ENCODE measurements at places on chromosomes 16 and 17.

DNA sequence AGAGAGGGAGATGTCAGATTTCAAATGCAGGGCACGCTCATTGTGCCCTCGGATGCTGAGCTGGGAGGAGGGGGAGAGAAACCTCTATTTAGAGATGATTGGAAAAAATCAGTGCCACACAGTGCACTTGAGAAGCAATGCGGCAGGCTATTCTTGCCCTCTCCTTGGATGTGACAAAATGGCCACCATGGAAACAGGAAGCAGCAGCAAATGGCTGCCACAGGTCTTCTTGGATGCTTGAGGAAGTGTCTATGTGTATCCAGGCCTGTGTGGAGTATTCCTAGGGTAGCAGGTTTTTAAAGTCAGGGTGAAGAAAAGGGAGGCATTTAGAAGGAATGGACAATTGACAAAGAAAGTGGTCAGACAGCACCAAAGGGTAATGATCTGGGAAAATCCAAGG lies 340.1 kb upstream of the ZFHX3 start:
- DNase-seq, result no peak

DNA sequence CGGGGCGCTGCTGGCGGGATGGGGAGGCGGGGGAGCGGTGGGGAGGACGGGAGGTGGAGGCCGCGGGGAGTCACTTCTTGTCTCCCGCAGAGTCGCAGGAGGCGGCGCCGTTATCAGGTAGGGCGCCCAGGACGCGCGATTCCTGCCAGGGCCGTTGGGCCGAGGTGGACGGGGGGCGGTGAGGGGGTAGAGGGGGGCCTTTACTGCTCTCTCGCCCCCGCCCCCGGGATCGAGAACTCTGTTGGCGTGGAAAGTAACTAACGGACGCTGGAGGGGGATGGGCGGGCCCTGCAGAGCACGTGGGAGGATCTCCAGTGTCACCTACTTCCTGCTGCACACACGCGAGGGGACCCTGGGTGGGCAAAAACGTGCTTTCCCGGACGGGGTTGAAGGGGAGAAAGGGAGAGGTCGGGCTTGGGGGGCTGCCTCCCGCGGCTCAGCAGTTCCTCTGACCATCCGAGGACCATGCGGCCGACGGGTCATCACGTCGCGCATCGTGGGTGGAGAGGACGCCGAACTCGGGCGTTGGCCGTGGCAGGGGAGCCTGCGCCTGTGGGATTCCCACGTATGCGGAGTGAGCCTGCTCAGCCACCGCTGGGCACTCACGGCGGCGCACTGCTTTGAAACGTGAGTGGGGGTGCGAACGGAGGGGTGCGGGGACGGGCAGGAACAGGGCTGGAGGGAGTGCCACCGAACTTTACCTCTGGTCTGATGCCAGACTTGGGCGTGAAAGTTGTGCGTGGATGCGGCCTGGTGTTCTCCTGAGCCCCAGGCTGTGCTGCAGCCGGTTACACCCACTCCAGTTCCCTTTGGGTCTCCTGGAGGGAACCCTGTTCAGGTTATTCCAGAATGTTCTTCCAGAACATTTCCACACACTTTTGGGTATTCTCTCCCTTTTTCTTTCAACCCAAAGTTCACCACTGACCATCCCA lies 569 bp downstream of the PRSS21 start:
- DNase-seq, result peak; percentile 64

DNA sequence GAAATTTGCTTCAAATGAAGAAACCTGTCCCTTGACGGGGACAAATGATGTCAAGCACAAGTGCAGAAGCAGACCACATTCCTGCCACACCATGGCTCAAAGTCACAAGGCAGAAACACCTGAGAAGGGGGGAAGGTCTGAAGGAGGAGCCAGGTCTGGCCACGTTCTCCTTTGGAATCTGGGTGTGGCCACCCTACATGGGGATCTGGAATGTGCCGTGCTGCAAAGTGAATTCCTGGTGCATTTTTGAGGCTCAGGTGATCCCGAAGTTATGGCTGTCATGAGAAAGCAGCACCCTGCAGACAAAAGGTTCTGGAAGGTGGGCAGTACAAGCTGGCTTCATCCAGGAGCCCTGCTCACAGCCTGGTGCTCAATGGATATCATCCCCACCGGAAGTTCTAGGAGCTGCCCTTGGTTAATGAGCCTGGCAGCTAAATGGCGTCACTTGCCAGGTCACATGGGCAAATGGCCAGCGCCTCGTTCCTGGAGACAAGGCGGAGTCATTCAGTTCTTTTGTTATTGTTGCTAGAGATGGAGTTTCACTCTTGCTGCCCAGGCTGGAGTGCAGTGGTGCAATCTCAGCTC lies 20.1 kb upstream of the ADCY9 start:
- no peak for DNase-seq

DNA sequence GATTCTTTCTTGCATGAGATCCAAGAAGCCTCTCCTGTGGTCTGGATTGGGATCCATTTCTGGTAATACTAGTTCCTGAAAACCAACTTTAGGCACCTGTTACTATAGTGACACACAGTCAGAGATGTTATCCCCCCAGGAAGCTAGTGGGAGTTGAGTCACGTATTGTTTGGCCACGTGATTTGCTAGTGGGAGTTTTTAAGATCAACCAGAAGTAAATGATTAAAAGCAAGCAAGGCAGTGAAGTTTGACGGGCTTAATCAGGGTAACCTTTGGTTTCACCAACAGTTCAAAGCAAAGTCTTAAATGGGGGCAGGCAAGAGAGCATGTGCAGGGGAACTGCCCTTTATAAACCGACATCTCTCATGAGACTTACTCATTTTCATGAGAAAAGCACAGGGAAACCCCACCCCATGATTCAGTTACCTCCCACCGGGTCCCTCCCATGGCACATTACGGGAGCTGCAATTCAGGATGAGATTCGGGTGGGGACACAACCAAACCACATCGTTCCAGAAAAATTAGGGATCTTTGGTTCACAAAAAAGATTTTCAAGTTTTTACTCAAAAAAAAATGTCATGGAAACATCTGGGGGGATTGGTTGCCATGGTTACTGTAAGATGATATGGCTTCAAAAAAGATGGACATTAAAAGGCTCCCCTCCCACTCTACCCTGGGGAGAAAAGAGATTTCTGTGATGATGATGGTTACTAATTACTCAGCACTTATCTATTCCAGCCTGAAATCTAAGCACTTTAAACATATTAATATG lies 483.1 kb upstream of the ERCC4 start:
- no peak for DNase-seq

DNA sequence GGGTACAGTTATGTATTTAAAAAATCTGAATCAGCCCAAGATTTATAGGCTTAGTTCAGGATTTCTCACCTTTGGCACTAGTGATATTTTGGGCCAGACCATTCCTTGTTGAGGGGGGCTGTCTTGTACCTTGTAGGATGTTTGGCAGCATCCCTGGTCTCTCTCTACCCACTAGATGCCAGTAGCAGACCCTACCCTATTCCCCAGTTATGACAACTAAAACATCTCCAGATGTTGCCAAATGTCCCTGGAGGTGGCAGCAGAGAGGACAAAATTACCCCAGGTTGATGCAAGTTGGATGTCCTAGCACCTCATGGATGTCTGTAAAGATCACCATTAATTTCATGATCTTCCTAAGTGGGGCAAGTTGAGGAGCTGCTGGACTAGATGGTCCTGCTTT lies 45.8 kb downstream of the SYT17 start:
- DNase-seq, result no peak

- DNase-seq, result no peak
These were observed 7.0 kb downstream of the MT2A start for GRCh38 chr16:56615353-56615752.

GRCh38 chr16:87974178-87974577 lies 22.9 kb downstream of the BANP start:
- DNase-seq, result no peak

- DNase-seq, result no peak
These were observed 253.6 kb upstream of the XYLT1 start for GRCh38 chr16:17724242-17724898.

DNA sequence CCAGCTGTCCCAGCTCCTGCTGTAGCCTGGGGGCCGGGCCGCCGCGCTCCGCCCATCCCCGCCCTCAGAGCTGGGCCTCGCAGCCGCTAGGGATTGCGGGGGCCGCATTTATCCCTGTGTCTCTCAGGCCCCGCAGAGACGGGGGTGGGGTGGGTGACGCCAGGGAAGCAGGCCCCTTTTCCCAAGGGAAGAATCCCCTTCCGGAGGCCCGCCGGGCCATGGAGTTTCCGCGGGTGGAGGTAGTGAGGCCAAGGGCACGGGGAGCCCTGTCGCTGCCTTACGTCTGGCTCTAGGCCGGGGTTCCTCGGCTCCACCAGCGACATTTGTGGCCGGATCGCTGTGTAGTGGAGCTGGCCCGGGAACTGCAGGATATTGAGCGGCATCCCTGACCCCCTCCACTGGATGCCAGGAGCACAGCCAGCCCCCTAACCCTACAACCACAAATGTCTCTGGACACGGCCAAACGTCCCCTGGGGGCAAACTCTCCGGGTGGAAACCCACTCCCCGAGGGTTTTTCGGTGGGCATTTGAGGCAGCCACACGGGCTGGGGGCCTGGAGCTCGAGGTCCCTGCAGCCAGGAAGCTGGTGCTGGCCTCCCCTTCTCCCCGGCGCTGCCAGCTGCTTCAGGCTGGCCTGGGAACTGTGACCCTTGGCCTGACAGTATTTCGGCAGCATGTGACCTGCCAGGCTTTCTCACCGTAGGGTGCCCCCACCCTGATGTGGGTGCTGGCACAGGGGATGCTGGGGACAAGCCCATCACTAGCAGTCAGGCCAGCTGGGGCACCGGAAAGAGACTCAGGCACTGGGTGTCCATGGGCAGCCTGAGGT lies 12.0 kb upstream of the CD300A start:
- DNase-seq, result no peak

DNA sequence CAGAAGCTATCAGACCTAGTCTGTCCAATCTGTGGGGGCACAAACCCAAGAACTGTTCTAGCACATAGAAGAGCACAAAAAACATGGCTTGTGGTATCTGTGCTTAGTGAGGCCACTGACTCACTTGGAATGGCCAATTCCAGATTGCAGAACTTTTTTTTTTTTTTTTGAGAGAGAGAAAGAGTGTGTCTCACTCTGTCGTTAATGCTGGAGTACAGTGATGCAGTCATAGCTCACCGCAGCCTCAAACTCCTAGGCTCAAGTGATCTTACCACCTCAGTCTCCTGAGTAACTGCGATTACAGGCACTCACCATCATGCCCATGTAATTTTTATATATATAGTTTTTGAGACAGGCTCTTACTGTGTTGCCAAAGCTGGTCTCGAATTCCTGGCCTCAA lies 77.2 kb upstream of the CLEC3A start:
- no peak for DNase-seq

- DNase-seq, result no peak
These were observed 14.6 kb upstream of the ENPP7 start for GRCh38 chr17:79715943-79716797.

- DNase-seq, result peak; percentile 100
These were observed at the start of gene PRR14 for GRCh38 chr16:30650369-30651123. Gene PRR14 (plus strand): TSS chr16:30650960. CDS start chr16:30651646, 686 bp downstream.

DNA sequence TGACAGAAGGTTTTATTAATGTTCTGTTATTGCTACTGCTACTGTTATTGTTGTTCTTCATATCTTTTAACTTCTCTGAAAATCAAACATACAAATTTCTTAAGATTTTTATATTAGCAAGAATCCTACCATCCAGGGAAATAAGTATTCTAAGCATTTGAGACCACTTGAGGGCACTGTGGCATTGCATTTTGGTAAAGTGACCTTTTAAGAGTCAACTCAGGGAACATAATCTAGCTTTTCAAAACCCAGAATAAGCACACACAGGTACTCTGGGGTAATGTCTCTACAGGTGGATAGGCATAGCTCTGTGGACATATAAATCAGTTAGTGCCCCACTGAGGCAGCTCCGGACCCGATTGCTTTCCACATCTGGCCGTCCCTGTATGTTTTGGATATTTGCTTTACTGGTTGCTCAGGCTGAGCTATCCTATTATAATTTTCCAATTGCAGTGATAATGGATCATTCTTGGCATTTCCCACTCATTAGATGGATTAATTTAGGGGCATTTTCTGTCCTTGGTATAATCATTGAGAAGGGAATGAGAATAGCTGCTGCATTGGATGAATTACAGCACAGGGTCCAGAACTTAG lies 1425.1 kb upstream of the CDH8 start:
- no peak for DNase-seq

GRCh38 chr16:3086596-3087242 lies 12.4 kb downstream of the ZSCAN10 start:
- DNase-seq, result no peak

- DNase-seq, result no peak
These were observed 32.7 kb downstream of the ITGB3 start for GRCh38 chr17:47286198-47286914.

DNA sequence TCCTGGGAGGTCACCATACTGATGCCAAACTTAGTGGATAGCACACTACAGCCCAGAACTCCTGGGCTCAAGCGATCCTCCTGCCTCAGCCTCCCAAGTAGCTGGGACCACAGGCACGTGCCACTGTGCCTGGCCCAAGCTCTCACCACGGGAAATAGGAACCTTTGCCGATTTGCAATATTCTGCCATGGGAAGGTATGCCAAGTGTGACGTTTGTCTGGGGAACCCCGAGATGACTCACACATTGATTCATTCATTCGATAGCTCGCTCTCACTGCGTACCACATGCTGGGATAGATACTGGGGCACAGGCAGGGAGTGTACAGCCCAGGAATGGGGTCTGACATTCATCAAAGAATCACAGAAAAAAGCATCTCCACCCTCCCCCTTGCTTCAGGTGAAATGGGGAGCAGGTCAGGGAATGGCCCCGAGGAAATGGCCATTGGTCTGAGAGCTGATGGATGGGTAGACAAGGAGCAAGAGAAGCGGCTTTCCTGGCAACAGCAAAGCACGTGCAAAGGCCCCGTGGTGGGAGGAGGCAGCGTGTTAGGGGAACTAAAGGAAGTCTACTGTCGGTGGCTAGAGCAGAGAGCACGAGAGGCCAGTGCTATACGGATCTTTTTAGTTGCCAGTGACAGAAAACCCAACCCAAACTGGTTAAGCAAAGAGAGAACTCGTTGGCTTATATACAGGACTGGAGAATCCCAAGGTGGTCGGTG lies 44.1 kb downstream of the DNAH17 start:
- DNase-seq, result peak; percentile 71

- DNase-seq, result no peak
These were observed 284.1 kb downstream of the SOX9 start for GRCh38 chr17:72404872-72405271.

GRCh38 chr17:77147357-77147801 lies 6.6 kb downstream of the SEC14L1 start:
- no peak for DNase-seq

DNA sequence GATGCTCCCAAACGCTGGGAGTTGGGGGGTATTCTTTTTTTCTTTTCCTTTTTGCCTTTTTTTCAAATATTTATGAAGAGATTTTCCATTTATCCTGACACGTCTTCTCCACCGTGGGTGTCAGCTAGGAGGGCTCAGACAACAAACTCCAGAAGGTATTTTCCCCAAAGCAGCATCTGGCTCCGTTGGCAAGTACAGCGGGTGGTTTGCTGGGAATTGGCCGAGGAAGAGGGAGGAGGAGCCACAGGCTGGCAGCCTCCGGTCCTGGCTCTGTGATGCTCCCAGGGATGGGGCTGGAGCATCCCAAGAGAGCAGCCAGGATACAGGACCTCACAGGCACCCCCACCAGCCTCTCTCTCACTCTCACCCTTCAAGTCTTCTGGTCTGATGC lies 10.9 kb upstream of the CACNG4 start:
- no peak for DNase-seq
